Astrocyte (in vitro differentiated cells and primary cell): ENCODE measurements at places on chromosomes 5 and 9. TPM values are rescaled to one million over a fixed set of nuclear protein-coding genes. Genes with fewer than 3 reads are reported as not detected.

The ADAMTSL2 gene
- total RNA-seq = 0.52 and 0.58 TPM in 2 replicates

The DRD1 gene
- total RNA-seq = 0.14 and 0.23 TPM in 2 replicates

The VCAN gene
- 431 and 542 TPM in 2 replicates for total RNA-seq

The ITGA1 gene
- 73.7 and 83.1 TPM in 2 replicates for total RNA-seq

DNA sequence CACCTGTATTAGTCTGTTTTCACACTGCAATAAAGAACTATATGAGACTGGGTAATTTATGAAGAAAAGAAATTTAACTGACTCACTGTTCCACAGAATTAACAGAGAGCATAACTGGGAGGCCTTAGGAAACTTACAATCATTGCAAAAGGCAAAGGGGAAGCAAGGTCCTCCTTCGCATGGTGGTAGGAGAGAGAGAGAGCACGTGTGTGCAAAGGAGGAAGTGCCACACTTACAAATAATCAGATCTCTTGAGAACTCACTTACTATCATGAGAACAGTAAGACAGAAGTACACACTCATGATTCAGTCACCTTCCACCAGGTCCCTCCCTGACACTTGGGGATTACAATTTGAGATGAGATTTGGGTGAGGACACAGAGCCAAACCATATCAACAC is 258.7 kb downstream of the TRIM32 start:
- DNase-seq = no peak
